ENCODE measurements at places on chromosomes 6 and 20.

DNA sequence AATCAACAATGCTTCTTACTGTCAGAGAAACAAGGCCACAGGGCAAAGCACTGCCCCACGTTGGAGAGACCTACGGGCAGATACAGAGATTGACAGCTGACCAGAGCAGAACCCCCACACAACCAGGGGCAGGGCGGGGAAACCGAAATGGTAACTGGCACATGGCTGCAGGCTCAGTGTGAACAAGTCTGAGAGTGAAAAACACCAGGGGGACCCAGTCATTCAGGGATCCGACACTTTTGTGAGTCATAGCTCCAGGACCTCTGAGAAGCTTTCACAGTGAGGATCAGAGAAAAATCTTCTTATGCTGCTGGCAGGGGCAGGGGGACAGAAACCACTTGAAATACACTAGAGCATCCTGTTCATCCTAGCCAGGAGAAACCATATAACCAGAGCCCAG lies 254.2 kb downstream of the C6orf118 start:
- DNase-seq, result no peak

DNA sequence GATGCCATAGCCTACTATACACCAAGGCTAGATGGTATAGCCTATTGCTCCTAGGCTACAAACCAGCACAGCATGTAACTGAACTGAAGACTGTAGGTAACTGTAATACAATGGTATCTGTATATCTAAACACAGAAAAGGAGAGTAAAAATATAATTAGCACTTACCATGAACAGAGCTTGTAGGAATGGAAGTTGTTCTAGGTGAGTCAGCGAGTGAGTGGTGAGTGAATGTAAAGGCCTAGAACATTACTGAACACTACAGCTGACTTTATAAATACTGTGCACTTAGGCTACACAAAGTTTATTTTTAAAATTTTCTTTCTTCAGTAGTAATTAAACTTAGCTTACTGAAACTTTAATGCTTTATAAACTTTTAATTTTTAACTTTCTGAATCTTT lies 129.5 kb downstream of the BTBD9 start:
- no peak for DNase-seq

DNA sequence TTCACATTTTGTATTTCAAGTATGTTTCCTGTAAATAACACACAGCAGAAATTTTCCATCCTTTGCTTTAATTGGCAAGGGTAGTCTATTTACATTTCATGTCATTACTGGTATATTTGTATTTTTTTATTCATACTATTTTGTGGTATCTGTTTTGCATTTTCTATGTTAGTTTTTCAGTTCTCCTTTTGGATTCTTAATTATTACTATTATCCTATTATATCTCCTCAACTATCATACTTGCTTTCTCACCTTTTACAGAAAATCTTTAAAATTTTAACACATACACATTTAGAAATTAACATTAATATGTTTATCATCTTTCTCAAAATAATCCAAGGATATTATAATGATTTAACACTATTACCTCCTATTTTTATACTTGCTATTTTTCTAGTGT lies 918.3 kb upstream of the MAP3K7 start:
- no peak for DNase-seq

DNA sequence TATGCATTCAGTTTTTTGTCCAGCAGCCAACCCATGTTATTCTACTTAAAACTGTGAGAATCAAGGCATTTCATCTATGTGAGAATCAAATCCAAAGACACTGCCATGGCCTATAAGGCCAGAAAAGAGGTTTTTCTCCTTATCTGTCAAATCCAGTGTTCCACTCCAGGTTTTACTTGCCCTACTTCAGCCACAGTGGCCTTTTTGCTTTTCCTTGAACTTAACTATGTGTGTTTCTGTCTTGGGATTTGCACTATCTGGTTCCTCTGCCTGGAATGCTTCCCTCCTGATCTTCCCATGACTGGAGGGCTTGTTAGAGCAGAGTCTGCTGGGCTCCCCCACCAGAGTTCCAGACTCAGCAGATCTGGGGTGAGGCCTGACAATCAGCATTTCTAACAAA lies 113.1 kb upstream of the DOK5 start:
- DNase-seq, result no peak

DNA sequence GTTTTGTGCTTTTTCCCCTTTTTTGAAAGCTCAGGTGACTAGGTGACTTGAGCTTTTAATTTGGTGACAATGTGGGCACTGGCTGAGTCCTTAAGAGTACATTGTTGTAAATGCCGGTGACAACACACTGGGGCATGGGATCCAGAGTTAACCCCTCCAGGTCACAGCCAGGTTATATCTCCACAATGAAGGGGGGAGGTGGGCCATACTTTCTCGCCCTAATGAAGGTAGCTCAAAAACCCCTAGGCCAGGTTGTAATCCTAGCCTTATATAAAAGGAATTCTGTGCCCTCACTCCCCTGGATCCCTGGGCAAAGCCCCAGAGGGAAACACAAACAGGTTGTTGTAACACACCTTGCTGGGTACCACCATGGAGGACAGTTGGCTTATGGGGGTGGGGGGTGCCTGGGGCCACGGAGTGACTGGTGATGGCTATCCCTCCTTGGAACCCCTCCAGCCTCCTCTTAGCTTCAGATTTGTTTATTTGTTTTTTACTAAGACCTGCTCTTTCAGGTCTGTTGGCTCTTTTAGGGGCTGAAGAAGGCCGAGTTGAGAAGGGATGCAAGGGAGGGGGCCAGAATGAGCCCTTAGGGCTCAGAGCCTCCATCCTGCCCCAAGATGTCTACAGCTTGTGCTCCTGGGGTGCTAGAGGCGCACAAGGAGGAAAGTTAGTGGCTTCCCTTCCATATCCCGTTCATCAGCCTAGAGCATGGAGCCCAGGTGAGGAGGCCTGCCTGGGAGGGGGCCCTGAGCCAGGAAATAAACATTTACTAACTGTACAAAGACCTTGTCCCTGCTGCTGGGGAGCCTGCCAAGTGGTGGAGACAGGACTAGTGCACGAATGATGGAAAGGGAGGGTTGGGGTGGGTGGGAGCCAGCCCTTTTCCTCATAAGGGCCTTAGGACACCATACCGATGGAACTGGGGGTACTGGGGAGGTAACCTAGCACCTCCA lies 2.2 kb upstream of the VEGFA start:
- DNase-seq, result no peak

- DNase-seq, result no peak
These were observed 30.0 kb downstream of the CDKAL1 start for GRCh38 chr6:20564269-20564668.

All from T-cell (primary cell).